ENCODE measurements at places on chromosomes 12 and 14.

DNA sequence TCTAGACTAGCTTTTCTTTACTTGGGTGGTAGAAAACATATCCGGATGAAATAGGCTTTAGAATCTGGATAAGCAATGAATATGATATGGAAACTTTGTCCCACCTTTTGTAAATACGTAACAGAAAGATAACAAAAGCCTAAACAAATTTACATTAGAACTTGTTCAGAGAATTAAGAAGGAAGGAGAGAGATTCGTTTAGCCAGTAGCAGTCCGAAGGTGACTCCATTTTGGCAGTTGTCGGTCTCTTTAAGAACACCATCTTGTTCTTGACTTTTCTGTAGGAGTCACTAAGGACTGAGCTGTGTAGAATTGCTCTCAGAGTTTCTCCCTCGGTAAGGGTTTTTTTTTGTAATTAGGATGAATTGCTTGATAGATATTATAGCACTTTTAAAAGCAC is 475.1 kb downstream of the PCNX1 start:
- no peak for DNase-seq

- no peak for DNase-seq
These were observed 100.7 kb upstream of the EIF5 start for GRCh38 chr14:103233328-103233727.

DNA sequence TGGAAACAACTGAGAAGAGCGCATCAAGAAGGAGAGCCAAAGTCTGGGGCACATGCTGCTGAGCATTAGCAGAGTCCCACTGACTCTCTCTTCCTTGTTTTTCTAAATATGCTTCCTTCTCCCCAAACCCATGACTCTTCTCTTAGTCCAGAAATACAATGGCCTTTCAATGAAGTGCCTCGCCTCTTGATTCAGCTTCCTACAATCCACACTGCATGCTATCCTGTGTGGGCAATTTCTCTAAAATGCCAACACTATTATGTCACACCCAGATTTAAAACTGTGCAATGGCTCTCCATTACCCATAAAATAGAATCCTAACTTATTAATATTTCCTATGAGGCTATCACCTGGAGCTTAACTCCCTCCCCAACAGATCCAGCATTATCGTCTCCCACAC is 198.6 kb downstream of the RPAP3 start:
- no peak for DNase-seq

DNA sequence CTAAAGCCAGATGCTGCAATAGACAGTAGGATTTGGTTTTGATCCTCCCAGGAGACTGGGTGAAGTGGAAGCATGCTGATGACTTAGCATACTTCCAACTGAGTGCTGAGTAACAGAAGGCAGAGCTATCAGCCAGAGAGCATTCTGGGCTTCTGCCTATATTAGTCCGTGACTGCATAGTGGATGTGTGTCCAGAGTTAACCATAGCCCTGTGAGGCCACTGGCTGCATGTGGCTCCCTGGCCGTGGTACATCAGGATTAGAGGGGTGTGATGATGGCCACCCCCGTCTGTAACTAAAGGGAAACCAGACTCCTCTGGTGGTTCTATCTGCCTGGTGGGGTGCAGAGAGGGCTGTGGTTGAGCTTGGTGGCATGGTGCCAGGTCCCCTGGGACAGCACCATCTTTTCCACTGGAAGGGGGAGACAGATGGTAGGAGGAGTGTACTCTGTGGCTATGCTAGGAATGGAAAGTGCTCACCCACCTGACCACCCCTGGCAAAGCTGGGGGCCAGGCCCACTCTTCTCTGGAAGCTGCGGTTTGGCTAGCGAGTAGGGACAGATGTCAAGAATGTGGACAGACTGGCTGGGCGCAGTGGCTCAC is 27.4 kb downstream of the ABCD4 start:
- no peak for DNase-seq
